Activated naive CD4-positive, alpha-beta T cell treated with anti-CD3 and anti-CD28 coated beads, Interleukin-2, amount 50 U/mL, for 72 hours (primary cell): ENCODE measurements at places on chromosomes 6 and 20.

- DNase-seq: no peak
These were observed at the start of gene ME1 for GRCh38 chr6:83430611-83431544. TSS of gene ME1 (minus strand) at chr6:83431051. CDS start at chr6:83430954, 97 bp downstream.

DNA sequence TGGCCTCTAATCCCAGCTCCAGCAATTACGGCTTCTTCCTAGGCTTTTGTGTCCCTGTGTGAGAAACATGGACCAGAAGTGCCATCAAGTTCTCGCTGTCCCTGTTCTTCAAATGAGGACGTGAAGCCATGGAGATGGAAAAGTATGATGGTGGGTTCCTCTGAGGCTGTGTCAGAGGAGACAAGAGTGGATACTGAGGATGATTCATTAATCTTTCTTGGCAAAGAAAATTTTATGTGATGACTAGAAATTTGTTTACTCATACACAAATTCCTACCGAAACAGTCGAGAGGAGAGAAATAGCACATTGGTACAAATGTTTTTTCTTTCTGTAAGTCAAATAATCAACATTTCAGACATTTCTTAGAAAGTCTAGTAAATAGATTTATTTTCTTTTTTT lies 35.0 kb upstream of the PNRC1 start:
- DNase-seq: no peak

- DNase-seq: no peak
These were observed 63.4 kb upstream of the BTN3A2 start for GRCh38 chr6:26301638-26302037.

GRCh38 chr6:2982426-2983117 lies 11.2 kb upstream of the SERPINB6 start:
- no peak for DNase-seq

GRCh38 chr6:119179842-119180241 lies 101.4 kb upstream of the FAM184A start:
- DNase-seq: no peak

GRCh38 chr20:5919626-5920544 lies 30.4 kb downstream of the TRMT6 start:
- no peak for DNase-seq

DNA sequence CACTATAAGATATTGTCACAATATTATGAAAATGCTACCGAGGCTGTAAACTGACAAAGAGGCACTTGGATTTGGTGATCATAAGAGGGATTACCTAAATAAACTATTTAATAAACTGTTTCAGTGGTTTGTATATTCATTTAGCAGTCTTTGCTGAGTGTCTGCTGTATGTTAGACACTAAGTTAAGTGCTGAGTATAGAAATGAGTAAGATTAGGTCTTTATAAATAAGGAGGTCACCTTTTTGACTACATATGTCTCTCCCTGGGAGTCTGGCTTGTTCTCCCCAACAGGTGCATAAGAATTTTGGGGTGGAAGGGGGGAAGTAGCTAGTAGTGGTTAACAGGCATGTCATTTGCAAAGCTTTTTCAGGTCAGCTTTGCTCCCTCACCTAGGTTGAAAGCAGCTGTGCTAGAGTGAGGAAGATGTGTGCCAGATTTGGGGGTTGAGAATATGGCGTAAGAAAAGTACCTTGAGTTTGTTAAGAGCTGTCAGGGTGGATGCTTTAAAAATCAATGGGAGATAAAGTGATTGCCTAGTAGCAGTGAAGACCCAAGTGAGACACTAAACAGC lies 246.3 kb downstream of the ZFAND3 start:
- no peak for DNase-seq

- no peak for DNase-seq
These were observed 20.5 kb upstream of the SNRPC start for GRCh38 chr6:34736823-34737222.
